ENCODE measurements at places on chromosomes 1 and 21.

GRCh38 chr1:64839732-64840405 lies 95.0 kb downstream of the RAVER2 start:
- no peak for DNase-seq

- DNase-seq: no peak
Measured at GRCh38 chr21:42425591-42425990, 21.9 kb downstream of the UBASH3A start.

DNA sequence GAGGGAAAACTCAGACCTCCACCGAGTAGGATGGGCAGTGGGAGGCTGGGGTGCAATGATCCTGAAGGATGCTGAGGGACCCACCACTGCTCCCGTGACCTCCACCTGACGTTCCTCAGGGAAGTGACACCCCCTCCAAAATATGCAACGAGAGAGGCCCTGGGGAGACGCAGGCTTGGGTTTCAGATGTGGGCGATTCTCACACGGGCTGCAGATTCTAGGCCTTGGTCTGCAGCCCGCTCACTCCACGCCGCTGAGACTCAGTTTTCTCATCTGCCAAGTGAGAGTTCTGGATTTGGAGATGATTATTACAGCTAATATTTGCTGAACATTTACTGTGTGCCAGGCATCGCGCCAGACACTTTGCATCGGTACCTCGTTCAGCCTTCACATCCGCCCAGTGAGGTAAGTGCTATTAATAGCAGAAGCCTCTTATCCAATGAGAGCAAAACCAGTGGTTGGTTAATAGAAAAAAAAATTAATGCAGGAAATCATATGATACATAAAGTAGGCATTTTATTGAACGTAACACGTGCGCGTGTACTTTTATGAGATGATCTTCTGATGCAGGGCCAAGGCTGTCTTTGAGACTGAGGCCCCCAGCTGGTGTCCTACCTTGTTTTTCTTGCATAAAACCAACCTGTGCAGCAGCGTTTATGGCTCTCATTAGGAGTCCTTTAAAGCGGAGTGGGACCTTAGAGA lies 102.0 kb upstream of the RUNX3 start:
- DNase-seq: no peak

GRCh38 chr21:42837421-42838211 lies 41.7 kb downstream of the WDR4 start:
- DNase-seq: no peak

DNA sequence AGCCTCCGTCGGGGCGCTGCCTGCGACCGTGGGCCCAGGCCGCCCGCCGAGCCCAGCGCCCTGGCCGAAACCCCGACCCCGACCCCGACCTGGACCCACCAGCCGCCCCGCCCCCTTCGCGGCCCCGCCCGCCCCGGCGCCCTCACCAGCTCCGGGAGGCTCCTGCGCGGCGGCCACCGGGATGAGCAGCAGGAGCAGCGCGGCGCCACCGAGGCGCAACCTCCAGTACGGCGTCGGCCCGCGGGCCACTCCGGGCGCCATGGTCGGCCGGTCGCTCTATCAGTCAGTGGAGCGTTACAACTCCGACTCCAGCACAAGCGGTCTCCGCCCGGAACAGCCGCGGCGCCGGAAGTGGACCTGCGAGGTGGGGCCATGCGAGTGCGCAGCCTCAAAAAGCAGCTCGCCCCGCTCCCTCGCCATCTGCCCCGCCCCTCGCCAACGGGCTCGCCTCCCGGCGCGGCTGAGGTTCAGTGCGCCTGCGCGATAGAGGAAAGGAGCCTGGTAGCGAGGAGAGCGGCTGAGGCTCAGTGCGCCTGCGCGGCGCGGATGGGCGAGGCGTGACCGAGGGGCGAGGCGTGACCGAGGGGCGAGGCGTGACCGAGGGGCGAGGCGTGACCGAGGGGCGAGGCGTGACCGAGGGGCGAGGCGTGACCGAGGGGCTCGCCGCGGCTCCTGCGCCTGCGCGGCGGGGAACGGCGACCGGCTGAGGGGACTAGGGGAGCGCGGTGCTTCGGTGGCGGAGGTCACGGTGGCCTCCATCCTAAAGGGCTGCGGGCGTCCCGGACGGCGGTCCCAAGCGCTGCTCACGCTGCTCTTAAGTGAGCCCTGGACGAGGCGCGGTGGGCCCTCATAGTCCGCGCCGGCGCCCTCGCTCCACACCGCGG lies at the start of gene PTTG1IP:
PTTG1IP (minus strand) TSS at position 335 of the 884 bp plus-strand sequence; CDS start at position 261, 74 bp downstream.
- DNase-seq: peak; percentile 99

DNA sequence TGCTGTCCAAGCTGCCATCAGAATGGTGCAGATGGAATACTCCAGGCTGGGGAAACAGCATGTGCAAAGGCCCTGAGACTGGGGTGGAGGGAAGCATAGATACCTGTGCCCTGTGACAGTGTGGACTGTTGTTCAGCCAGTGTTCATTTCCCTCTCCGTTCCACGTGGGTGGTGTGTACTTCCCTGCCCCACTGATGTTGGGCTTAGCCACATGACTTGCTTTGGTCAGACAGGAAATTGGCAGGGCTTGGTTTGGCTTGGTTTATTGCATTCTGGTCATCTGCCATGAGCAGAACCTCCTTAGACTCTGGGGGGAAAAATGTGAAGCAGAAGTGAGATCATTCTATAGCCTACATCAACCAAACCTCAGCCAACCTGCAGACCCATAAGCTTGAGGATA lies 102.4 kb upstream of the IGSF21 start:
- DNase-seq: no peak

DNA sequence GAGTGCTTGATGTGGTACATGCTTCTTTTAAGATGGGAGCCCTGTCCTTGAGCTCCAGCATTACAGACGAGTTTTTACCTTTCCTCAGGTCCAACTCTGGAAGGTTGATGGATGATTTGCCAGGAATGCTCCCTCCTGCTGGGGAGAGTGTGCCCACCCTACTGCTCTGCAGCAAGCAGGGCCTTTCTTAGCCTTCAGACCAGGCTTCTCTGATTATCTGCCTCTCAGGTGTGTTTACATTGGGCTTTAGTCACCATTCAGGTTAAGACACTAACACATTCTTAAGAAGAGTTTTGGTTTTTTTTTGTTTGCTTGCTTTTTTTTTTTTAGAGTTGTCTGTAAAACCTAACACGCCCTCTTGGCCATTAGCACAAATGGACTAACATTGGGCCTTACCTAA lies 301.8 kb downstream of the KCNT2 start:
- no peak for DNase-seq

GRCh38 chr1:186442651-186443375 lies 18.1 kb downstream of the PDC start:
- no peak for DNase-seq

GRCh38 chr1:30375156-30375555 lies 348.2 kb downstream of the MATN1 start:
- no peak for DNase-seq

GRCh38 chr1:30698401-30698981 lies 24.9 kb downstream of the MATN1 start:
- DNase-seq: no peak

DNA sequence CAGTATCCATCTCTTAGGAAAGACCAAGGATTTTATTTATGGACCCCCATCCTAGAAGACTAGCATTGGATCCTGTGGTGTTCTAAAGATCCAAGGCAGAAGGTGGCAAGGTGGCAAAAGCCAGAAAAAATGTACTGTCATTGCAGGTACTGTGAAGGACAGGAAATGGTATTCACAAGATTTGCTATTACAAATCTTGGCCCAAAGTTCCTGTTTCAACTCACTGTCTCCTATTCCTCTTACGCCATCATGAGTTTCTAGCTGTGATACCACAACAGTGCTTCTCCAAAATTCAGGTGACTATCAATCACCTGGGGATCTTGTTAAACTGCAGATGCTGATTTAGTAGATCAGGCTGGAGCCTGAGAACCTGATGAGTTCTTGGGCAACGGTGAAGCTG lies 21.4 kb downstream of the ACP6 start:
- no peak for DNase-seq

- no peak for DNase-seq
Measured at GRCh38 chr1:170721621-170722020, 57.7 kb downstream of the PRRX1 start.

GRCh38 chr21:36699546-36700294 lies 805 bp downstream of the SIM2 start:
- DNase-seq: no peak

DNA sequence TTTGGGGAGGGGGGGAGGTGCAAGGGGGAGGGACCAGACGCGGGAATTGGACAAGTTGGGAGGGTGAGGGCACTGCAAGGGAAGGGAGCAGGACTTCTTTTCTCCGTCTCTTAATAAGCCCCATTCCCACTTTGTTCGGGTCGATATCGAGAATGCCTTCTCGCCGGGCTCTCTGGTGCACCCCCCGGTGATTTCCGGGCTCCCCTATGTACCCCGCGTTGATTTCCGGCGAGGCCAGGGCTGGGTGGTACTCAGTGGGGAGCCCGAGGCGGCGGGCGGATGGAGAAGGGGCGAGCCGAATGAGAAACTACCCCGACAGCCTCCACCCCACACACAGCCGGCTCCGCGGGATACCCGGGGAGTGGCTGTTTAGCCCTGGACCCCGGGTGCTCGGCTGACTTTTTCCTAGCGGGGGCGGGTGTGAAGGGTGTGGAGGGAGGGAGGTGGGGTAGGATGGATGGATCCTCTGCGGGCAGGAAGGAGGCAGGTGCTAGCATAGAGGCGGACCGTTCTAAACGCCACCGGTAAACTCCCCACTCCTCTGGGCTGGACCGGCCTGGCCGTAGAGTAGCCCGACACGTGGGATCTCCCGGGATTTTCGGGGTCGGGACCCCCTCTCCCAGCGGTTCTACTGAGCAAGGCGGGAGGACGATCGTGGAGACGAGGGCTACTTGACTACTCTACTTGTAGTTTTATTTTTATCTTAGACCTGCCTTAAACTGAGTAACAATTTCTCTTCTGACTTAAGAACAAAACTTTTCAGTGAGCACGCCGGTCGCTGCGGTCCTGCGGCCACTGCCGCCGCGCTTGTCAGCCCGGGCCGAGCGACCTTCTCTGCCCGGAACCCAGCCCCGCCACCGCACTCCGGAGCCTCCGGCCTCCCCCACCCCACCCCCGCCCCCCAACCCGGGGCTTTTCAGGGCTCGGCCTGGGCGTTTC lies 1.0 kb downstream of the RNF220 start:
- no peak for DNase-seq

- DNase-seq: peak; percentile 77
Measured at GRCh38 chr1:245156041-245156735, 1.4 kb downstream of the KIF26B start.

- DNase-seq: no peak
Measured at GRCh38 chr1:212214325-212214724, 70.9 kb upstream of the PPP2R5A start.

- peak; percentile 75 for DNase-seq
Measured at GRCh38 chr21:34008618-34009017, 64.8 kb upstream of the MRPS6 start.

- no peak for DNase-seq
Measured at GRCh38 chr1:22122273-22123070, 20.4 kb downstream of the WNT4 start.

GRCh38 chr21:35469498-35469897 lies 420.4 kb upstream of the RUNX1 start:
- DNase-seq: no peak

DNA sequence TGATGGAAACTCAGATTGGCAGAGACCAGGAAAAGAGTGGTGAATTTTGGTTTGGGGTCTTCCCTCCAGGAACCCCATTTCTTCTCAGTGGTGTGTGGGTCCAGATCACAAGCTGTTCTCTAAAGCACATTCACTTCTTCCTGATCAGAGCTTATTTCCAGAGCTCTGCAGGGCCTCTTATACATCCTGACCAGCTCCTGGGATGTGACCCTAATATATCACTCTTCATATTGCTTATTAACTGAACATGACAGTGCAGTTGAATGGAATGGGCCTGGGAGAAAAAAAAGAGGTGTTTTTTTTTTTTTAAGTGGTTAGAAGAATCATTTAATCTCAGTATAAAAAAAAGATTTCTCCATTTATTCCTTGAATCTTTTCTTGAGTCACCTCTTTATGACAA lies 29.6 kb upstream of the DNM3 start:
- no peak for DNase-seq

DNA sequence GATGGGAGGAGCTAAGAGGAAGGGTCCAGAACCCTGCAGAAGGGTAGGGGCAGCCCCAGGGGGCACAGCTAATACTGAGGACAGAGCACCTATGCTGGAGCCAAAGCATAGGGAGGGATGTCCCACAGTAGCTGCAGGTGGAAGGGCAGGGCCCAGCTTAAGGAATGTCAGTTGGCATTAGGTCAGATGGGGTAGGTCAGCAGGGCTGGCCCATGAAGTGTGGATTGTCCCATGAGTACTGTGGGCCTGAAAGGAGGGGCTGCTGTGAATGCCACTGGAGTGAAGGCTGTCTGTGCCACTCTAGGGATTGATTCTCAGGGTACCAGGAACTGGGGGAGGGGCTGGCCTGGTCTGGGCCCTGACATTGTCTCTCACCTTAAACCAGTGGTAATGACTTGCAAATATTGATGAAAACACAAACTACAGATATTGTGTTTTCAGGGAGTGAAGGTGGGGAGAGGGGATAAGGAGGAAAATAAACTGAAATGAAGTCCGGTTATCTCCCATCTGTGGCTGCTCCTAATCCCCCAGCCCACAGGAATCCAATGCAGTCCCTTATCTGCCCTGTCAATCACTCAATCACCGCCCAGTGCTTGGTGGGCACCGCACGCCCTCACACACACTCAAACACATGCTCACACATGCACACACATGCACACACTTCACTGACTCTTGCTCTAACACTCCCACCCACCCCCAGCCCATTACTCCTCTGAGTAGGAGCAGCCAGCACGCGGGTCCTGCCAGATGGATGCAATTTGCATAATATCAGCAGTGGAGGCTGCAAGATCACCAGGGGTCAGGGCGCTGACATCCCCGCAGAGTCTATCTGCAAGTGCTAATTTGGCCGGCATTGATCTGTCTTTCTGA lies 27.8 kb downstream of the DMAP1 start:
- no peak for DNase-seq

- DNase-seq: peak; percentile 32
Measured at GRCh38 chr1:153945795-153946621, 510 bp downstream of the DENND4B start.

DNA sequence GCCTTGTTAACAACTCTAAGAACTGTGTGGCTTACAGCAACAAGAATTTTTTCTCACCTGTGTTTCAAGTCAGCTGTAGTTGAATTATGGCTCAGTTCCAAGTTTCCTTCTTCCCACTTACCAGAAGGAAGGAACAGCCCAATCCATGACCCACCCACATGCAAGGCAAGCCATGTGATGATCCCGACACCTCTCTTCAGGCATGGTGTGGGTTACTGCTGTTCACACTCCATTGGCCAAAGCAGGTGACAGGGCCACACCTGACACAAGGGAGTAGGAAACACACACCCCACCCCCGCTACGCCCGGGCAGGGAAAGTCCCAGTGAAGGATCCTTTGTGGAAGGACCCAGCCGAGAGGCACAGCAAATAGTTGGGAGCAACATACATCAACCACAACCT lies 36.3 kb downstream of the KCNJ15 start:
- DNase-seq: no peak

- no peak for DNase-seq
Measured at GRCh38 chr1:184825571-184825970, 70.9 kb upstream of the EDEM3 start.

- DNase-seq: no peak
Measured at GRCh38 chr1:91080650-91081049, 58.8 kb upstream of the ZNF644 start.

Measured in stimulated activated CD4-positive, alpha-beta T cell treated with anti-CD3 and anti-CD28 coated beads, TNF-alpha, amount 100 ng/mL, for 48 hours (primary cell).